Mesenchymal stem cell (in vitro differentiated cells and primary cell): ENCODE measurements at places on chromosomes 16 and 17.

- peaks cover 86% of the 10 kb centered on the region for H3K36me3 ChIP-seq
- H3K27me3 ChIP-seq, result no peaks in the 10 kb centered on the region
- H3K4me3 ChIP-seq, result no peak overlapping the region
- no peak overlapping the region for H3K27ac ChIP-seq
Measured at GRCh38 chr16:58177353-58177710, 20.6 kb downstream of the CSNK2A2 start.

GRCh38 chr17:48593126-48593829 is at the start of gene HOXB5:
Gene HOXB5, minus strand, starts transcription at chr17:48593779. Its CDS starts 97 bp downstream, at chr17:48593682.
- H3K27me3 ChIP-seq, result no peaks in the 10 kb centered on the region
- peaks cover 31% of the 10 kb centered on the region for H3K36me3 ChIP-seq
- no peak for DNase-seq
- peak within 1 kb of the TSS; percentile 55 for H3K4me3 ChIP-seq

- no peaks in the 10 kb centered on the region for H3K27me3 ChIP-seq
- H3K4me1 ChIP-seq, result no peaks in the 10 kb centered on the region
- DNase-seq, result no peak
Measured at GRCh38 chr16:82187829-82188228, 17.8 kb upstream of the MPHOSPH6 start.

DNA sequence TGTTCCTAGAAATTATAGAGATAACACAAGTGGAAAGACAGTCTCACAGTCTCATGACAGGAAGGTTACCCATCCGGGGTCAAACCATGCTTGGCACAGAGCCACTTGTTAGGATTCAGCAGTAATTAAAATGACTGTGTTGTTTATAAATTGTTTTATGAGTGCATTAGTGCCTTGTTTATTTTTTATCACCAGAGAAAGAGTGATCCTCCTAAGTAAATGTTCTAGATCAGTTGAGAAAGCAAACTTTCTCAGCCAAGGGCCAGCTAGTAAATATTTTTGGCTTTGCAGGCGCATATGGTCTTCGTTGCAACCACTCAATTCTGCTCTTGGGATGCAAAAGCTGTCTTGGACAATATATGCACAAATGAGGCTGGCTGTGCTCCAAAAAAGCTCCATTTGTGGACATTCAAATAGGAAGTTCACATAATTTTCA is 253.9 kb upstream of the CACNG5 start:
- H3K36me3 ChIP-seq, result no peaks in the 10 kb centered on the region
- H3K27me3 ChIP-seq, result no peaks in the 10 kb centered on the region
- H3K4me1 ChIP-seq, result peaks cover 28% of the 10 kb centered on the region

- peaks cover 60% of the 10 kb centered on the region for H3K36me3 ChIP-seq
- H3K4me1 ChIP-seq, result no peaks in the 10 kb centered on the region
- H3K27ac ChIP-seq, result no peak overlapping the region
- no peak for DNase-seq
- H3K27me3 ChIP-seq, result no peaks in the 10 kb centered on the region
Measured at GRCh38 chr16:67077871-67078270, 31.9 kb upstream of the PHAF1 start.

GRCh38 chr16:81519301-81520150 is 74.9 kb downstream of the CMIP start:
- H3K27ac ChIP-seq, result no peak overlapping the region
- no peak overlapping the region for H3K4me3 ChIP-seq
- H3K4me1 ChIP-seq, result peaks cover 20% of the 10 kb centered on the region
- H3K27me3 ChIP-seq, result no peaks in the 10 kb centered on the region

- no peak overlapping the region for H3K4me3 ChIP-seq
- peaks cover 7% of the 10 kb centered on the region for H3K4me1 ChIP-seq
- no peak overlapping the region for H3K27ac ChIP-seq
- DNase-seq, result peak; percentile 43
Measured at GRCh38 chr17:3843935-3844516, 2.0 kb downstream of the NCBP3 start.

GRCh38 chr16:49575346-49576172 is 202.0 kb downstream of the C16orf78 start:
- H3K4me3 ChIP-seq, result no peak overlapping the region
- no peaks in the 10 kb centered on the region for H3K4me1 ChIP-seq
- DNase-seq, result no peak
- no peak overlapping the region for H3K27ac ChIP-seq
- H3K27me3 ChIP-seq, result no peaks in the 10 kb centered on the region

DNA sequence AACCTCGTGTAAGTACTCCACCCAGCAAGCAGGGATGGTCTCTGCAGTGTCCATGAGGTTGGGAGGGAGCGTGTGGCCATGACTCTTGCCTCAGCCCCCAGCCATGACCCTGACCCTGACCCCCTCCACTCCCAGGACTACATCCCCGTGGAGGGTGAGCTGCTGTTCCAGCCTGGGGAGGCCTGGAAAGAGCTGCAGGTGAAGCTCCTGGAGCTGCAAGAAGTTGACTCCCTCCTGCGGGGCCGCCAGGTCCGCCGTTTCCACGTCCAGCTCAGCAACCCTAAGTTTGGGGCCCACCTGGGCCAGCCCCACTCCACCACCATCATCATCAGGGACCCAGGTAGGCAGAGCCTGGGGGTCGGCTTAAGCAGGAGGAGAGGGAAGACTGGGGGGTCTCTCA is 16.3 kb downstream of the GALK1 start:
- no peak overlapping the region for H3K27ac ChIP-seq
- H3K27me3 ChIP-seq, result no peaks in the 10 kb centered on the region
- H3K4me3 ChIP-seq, result no peak overlapping the region
- no peaks in the 10 kb centered on the region for H3K36me3 ChIP-seq
- DNase-seq, result no peak

GRCh38 chr16:85423631-85424030 is 189.5 kb upstream of the GSE1 start:
- no peak for DNase-seq
- no peak overlapping the region for H3K27ac ChIP-seq
- H3K36me3 ChIP-seq, result peaks cover 3% of the 10 kb centered on the region
- H3K27me3 ChIP-seq, result no peaks in the 10 kb centered on the region
- no peak overlapping the region for H3K4me3 ChIP-seq

GRCh38 chr17:17103160-17103559 is 60.9 kb downstream of the MPRIP start:
- H3K27ac ChIP-seq, result no peak overlapping the region
- H3K36me3 ChIP-seq, result peaks cover 42% of the 10 kb centered on the region
- DNase-seq, result no peak
- H3K4me1 ChIP-seq, result peaks cover 9% of the 10 kb centered on the region
- H3K27me3 ChIP-seq, result no peaks in the 10 kb centered on the region

DNA sequence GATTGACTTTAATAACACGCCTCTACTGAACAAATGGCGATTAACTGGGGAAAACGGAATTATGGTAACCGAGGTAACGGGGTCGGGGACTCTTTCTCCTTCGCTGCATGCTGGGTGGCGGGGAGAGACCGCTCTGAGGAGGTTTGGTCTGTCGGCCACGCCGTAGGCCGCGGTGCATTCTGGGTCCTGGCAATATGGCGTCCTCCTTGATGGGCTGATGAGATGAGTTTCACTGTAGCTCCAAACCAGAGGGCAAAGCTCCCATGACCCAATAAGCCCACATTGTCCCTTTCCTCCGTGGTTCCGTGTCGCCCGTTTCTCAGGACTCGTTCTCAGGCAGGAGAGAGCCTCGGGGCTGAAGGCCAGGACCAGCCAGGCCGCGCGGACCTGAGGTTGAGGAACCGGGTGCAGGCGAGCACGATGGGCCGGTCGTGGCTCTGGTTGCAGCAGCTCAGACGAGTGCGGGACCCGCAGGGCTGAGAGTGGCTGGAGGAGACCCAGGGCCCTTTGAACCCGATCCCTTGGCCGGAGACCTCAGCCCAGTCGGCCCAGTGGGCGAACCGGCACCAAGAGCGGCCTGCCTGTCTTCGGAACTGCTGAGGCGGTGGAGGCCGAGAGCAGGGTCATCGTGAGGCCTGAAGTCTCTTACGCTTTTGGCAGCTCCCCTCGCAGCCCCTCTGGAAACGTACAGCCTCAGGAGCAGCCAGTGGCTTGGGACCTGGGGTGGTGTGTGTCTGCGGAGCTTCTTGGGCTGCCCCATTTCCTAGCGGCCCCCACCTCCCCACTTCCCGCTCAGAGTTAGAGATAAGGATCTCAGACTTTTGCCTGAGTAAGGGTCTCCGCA is at the start of gene RPTOR:
RPTOR (plus strand) TSS at position 184 of the 844 bp plus-strand sequence. CDS start 792 bp downstream, outside the sequence.
- peaks cover 6% of the 10 kb centered on the region for H3K4me1 ChIP-seq
- peak within 1 kb of the TSS; percentile 98 for H3K4me3 ChIP-seq
- no peaks in the 10 kb centered on the region for H3K36me3 ChIP-seq
- H3K27me3 ChIP-seq, result peaks cover 4% of the 10 kb centered on the region

DNA sequence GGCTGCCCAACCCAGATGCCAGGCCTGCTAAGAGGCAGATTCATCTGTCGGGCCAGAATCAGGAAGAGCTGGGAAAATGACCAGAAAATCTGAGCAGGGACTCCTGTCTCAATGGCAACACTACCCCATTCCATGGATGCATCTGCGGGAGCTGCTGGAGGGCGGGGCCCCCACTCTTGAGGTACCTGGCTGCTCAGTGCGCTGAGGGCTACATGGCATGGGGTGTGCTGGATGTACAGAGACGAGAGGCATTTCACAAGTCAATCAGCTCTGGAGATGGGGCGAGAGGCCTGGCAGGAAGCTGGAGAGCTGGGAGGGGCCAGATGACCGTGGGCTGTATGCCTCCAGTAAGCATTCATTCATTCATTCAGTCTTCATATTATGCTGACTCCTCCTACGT is 6.4 kb downstream of the SDK2 start:
- H3K27me3 ChIP-seq, result peaks cover 47% of the 10 kb centered on the region
- DNase-seq, result no peak
- H3K27ac ChIP-seq, result no peak overlapping the region
- H3K36me3 ChIP-seq, result no peaks in the 10 kb centered on the region
- H3K4me1 ChIP-seq, result peaks cover 2% of the 10 kb centered on the region

DNA sequence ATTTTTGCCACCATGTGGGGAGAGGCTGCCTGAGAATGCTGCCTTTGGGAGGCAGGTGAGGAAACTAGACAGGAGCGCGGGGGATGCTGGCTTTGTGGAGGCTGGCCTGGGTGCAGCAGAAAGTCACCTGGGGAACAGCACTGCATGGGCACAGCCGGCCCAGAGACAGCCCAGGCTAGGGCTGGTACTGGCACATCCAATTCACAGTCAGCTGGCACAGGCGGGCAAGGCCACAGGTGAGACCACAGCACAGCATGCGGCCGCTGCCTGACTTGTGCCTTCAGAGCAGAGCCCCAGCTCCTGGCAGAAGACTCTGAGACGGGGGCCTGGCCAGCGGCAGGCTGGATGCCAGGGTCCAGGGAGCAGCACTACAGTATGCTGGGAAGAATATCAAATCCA is 16.6 kb upstream of the PITPNM3 start:
- peaks cover 20% of the 10 kb centered on the region for H3K4me1 ChIP-seq
- DNase-seq, result no peak

GRCh38 chr17:19533718-19534561 is at the start of gene SLC47A1:
Gene SLC47A1, plus strand, starts transcription at chr17:19533854. Its CDS starts 86 bp downstream, at chr17:19533940.
- peak; percentile 17 for DNase-seq
- H3K4me1 ChIP-seq, result peaks cover 15% of the 10 kb centered on the region
- peaks cover 67% of the 10 kb centered on the region for H3K27me3 ChIP-seq

- DNase-seq, result no peak
- peaks cover 6% of the 10 kb centered on the region for H3K4me1 ChIP-seq
- H3K27me3 ChIP-seq, result no peaks in the 10 kb centered on the region
- H3K27ac ChIP-seq, result peak overlapping the region; percentile 64
- no peaks in the 10 kb centered on the region for H3K36me3 ChIP-seq
Measured at GRCh38 chr17:66423056-66423955, 120.9 kb downstream of the PRKCA start.

DNA sequence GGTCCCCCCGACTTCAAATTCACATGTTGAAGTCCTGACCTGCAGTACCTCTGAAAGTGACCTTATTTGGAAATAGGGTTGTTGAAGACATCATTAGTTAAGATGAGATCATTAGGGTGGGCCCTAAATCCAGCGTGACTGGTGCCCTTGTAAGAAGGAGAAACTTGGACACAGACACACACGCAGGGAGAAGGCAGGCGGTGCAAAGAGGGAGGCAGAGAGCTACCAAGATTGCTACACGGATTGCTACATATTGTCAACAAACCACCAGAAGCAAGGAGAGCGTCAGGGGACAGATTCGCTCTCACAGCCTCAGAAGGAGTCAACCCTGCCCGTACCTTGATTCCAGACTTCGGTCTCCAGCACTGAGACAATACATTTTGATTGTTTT is 6.8 kb upstream of the WBP2 start:
- H3K27ac ChIP-seq, result no peak overlapping the region
- H3K36me3 ChIP-seq, result no peaks in the 10 kb centered on the region
- peak; percentile 81 for DNase-seq
- peaks cover 6% of the 10 kb centered on the region for H3K4me1 ChIP-seq
- H3K27me3 ChIP-seq, result no peaks in the 10 kb centered on the region
- no peak overlapping the region for H3K4me3 ChIP-seq

DNA sequence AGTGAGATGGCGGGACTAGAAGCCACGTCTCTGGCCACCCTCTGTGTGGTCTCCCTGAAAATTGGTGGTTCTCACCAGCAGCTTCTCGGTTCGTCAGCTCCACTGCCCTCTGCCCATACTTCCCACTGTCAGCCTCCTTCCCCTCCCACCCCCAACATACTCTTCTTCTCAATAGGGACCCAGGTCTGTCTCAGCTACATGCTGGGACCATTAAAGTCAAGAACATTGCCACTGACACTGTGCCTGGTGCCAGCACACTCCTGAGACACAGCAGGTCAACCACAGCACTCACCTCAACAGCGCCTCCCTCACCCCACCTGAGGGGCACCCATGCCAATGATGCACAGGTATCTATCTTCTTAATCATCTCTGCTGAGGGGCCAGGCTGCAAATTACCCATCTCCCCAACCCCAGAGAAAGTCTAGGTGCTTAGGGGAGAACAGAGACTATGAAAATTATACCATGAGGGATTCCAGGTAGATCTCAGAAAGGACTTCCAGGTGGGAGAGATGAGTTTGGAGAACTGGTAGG is 1.3 kb downstream of the PLXDC1 start:
- no peak for DNase-seq
- H3K27ac ChIP-seq, result no peak overlapping the region
- H3K4me1 ChIP-seq, result peaks cover 19% of the 10 kb centered on the region
- peak overlapping the region; percentile 83 for H3K4me3 ChIP-seq
- no peaks in the 10 kb centered on the region for H3K36me3 ChIP-seq
- peaks cover 6% of the 10 kb centered on the region for H3K27me3 ChIP-seq

DNA sequence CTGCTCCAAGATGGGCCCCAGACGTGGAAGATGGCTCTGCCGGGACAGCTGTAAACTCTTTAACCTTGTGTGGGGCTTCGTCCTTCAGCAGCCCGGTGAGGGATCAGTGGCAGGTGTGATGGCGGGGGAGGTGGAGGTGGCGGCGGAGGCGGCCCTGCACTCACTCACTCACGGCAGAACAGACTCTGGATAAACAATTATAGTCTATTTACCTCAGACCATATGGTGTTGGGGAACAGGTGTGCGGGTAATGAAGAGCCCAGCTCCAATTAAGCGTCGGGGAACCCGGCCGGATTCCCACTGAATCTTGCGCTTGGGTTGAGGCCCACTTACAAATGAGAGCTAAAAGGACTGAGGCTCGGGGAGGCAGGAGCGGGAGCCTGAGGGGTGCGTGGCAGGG is 104.3 kb upstream of the SDK2 start:
- peaks cover 69% of the 10 kb centered on the region for H3K27me3 ChIP-seq
- no peaks in the 10 kb centered on the region for H3K36me3 ChIP-seq
- H3K4me1 ChIP-seq, result no peaks in the 10 kb centered on the region
- no peak overlapping the region for H3K27ac ChIP-seq
- DNase-seq, result no peak
